ENCODE measurements at places on chromosomes 3 and 15.
A peak's percentile ranks its signal among the peaks of the same experiment; 100 is the strongest.

DNA sequence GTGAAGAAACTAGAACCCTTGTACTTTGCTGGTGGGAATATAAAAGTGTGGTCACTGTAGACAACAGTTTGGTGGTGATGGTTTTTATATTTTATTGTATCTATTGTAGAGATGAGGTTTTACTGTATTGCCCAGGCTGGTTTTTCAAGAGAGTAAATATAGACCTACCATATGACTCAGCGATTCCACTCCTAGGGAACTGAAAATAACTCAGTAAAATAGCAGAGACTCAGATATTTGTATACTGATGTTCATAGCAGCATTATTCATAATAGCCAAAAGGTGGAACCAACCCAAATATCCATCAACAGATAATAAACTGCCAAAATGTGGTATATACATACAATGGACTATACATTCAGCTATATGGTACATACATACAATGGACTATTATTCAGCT is 68.8 kb upstream of the IL12A start:
- DNase-seq, result no peak

GRCh38 chr3:189507856-189508255 is 123.3 kb upstream of the TP63 start:
- no peak for DNase-seq

DNA sequence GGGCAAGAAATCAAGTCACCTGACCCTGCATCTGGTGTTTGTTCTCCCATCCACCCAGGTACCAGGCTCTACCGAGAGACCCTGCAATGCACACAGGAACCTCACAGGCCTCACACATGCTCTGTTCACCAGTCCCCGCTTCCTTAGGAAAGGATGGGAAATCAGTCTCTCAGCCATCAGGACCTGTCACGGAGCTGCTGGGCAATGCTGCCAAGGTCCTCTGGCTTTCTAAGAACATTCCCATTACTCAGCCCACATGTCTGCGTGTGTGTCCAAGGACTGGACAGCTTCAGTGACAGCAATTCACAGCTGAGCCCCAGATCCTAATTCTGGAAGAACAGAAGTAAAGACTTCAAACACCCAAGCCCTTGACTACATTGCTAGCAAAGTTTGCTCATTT is 6.5 kb upstream of the SRGAP3 start:
- no peak for DNase-seq

DNA sequence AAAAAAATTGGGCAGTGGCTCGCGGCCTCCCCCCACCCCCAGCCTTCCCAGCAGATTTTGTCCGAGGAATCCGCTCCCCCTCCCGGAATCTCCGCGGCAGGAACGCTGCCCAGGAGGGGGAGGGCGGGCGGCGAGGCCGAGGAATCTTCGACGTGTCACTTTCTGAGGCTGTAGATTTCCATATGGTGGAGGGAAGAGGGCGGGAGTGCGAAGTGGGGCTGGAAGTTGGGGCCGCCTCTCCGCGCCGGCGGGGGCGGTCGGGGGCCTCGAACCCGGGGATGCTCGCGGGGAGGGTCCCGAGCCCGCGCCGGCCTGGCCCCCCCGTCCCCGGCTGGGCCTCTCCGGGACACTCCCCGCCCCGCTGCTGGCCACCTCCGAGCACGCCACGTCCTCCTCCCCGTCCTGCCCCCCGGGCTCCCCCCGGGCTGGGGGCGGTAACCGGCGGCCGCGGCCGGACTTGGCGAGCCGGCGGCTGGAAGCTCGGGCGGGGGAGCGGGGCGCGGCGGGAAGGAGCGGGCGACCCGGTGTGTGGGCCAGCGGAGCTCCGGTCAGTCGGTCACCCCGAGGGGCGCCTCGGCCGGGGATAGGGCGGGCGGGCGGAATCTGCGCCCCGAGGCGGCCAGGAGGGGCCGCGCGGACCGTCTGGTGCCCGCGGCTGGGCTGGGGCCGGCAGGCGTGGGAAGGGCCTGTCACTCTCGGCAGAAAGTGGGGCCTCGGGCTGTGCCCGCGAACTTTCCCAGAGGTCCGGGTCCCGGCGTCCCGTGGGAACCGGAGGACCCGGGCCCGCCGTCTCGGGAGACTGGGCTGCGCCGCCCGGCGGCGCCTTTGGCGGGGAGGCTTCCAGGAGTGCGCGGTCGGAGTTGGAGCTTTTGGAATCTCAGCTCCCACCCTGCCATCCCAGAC is 951 bp downstream of the FNDC3B start:
- DNase-seq, result peak; percentile 44

GRCh38 chr3:134364936-134365765 is 9.1 kb downstream of the AMOTL2 start:
- DNase-seq, result no peak

DNA sequence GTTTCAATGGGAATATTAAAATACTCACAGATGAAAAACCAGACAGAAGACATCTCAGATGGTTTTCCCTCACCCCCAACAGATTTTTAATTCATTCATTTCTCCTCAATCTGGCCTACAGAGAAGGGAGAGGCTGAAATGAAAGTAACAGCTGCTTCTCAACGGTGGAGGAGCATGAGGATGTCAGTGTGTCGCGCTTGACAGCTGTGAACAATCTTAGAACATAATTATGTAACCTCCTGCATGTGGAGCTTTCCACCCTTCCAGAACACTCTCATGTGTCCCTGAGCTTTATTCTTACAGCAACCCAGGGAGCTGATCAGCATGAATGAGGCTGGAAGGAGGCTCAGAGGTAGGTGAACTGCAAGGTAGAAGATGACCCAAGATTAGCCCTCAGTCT is 52.7 kb downstream of the MB21D2 start:
- no peak for DNase-seq

- no peak for DNase-seq
Measured at GRCh38 chr15:73792415-73792814, 39.3 kb upstream of the INSYN1 start.

DNA sequence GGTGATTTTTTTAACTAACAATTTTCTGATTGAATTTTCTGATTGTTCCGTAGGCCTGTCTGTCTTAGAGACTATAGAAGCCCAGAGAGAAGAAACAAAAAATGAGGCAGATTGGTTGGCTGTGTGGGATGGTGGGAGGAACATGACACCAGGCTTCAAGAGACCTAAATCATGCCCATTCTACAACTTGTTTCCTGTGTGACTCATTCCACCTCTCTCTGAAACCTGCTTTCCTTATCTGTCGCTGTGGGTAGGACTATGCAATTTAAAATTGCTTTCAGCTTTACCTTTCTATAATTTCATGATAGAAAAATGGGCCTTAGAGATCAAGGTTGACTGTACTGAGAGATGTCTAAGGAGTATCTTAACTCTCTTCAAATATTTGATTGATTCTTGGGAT is 44.5 kb downstream of the OXNAD1 start:
- DNase-seq, result peak; percentile 84

GRCh38 chr3:110810356-110810755 is 261.3 kb upstream of the NECTIN3 start:
- DNase-seq, result no peak

DNA sequence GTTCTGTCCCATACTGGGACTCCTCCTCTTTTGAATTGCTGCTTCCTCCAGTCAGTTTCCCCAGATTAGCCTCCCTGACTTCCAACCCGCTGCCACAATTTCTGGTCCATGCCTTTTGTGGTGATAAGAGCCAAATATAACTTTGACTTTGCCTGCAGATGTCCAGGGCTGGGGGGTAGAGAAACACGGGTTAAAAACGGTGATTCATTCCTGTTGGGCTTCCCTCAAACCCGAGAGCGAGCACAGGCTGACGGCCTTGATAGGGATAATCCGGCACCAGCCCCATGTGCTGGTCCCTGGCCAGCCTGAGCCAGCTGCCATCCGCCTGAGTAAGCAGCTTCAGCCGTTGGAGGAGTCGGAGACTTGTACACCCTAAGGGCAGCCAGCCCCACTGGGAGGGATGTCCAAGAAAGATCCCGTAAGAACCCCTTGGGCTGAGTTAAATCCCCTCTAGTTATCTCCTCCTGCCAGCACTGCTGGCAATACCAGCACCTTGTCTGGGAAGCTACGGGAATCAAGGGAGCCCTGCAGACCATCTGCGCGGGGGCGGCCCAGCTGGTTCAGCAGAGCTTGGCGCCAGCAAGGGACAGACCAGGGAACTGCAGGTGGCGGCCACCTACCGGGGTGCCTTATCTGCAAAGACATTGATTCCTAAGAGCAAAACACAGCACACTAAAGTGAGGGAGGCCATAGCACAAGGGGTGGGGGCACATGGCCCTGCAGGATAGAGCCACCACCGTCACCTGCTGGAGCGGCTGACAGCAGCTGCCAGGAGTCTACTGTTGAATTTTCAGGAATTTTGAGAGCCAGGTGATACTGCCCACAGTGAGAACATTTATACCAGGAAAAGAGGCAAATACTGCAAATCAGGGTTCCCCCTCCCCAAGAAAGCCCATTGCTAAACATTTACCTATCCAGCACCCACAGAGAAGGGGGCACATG is 18.1 kb downstream of the CSPG4 start:
- DNase-seq, result no peak

GRCh38 chr15:90141646-90142045 is 39.4 kb upstream of the IDH2 start:
- no peak for DNase-seq

- DNase-seq, result no peak
Measured at GRCh38 chr15:101578443-101578894, 73.7 kb downstream of the TM2D3 start.

DNA sequence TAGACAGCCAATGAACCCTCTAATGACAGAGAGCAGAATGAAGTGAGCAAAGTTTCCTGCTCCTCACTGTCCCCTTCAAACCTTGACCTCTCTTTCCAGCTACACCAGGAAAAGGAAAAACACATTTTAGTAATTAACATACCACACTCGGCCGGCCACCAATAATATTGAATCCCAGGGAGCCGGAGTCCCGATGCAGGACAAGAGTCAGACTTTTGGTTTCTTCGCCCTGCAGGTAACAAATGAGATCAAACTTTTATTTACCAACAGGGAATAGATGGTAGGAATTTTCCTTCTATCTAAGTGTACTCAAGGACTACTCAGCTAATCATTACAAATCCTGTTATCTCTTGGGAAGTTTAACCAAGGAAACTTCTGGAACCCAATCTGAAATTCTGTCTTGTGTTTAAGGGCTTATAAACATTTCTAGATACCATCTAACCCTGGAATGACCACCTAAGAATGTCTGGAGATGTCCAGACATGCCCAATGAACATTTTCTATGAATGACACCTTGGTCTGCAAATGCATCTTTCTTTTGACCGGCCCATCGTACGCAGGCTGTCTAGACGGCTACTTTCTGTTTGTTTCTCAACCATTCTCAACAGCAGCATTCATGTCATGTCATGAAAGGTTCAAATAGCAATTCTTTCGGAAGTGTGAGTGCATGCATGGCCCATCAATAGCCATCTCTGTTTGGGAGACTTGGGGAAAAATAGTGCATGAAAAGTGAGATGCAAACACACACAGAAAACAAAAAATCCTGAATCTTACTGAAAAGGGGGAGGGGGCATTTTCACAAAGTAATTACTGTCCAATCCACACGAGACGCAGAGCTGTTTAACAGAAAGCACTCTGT is 16.1 kb downstream of the PDZRN3 start:
- no peak for DNase-seq

- DNase-seq, result no peak
Measured at GRCh38 chr3:157091083-157091833, 68.7 kb downstream of the CCNL1 start.

- no peak for DNase-seq
Measured at GRCh38 chr3:40780291-40780924, 255.6 kb downstream of the ZNF621 start.

- no peak for DNase-seq
Measured at GRCh38 chr3:177694316-177694715, 497.0 kb upstream of the TBL1XR1 start.

- no peak for DNase-seq
Measured at GRCh38 chr3:192409201-192409837, 318.0 kb downstream of the FGF12 start.

DNA sequence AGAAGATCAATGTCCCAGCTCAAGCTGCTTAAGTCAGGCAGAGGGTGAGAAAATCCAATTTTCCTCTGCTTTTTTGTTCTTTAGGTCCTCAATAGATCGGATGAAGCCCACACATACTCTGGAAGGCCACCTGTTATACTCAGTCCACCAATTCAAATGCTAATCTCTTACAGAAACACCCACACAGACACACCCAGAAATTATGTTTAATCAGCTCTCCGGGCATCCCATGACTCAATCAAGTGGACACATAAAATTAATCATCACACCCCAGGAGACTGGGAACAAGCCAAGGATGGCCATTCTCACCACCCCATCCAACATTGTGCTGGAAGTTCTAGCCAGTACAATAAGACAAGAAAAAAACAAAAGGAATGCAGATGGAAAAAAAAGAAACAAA is 67.8 kb upstream of the SLC24A5 start:
- no peak for DNase-seq

DNA sequence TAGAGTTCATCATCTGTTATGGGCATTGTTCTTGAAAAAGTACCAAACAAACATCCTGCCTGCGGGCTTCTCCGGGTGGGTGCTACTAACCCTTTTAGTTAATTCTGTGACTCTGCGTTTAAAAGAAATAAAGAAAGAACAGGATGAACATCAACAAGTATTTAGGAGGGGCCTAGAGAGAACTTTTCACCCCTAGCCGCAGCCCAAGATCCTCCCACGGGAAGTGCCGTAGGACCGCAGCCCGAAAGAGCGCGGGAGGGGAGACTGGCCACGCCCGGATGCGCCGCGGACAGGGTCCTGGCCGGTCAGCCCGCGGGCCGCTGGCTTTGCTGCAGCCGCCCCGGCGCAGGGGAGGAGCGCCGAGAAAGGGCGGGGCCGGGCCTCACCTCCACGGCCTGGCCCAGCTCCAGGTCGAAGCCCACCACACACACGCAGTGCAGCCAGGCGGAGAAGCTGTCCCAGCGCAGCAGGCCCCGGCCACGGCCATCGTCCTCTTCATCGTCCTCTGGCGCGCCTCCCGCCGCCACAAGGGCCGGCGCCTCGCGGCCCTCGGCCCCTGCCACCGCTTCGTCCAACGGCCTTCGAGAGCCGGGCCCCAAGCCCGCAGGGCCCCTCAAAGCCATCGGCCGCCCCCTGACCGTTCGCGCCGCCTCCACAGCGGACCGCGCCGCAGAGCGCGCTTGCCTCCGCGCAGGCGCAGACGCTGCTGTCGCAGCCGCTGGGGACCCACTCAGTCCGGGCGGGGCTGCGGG is at the start of gene DENND6A:
Gene DENND6A (minus strand): TSS at position 682 of the 752 bp plus-strand sequence. CDS start 59 bp downstream, at position 623.
- DNase-seq, result peak; percentile 96

GRCh38 chr3:97138914-97139541 is 324.6 kb downstream of the EPHA6 start:
- DNase-seq, result no peak

- DNase-seq, result no peak
Measured at GRCh38 chr15:80507131-80507530, 102.9 kb downstream of the ARNT2 start.

- DNase-seq, result no peak
Measured at GRCh38 chr15:88776646-88777045, 26.6 kb upstream of the ACAN start.

Measured in CD4-positive, alpha-beta T cell treated with Interleukin-4 for 1 hour (primary cell).